ENCODE measurements at places on chromosomes 12 and 14. TPM values are rescaled to one million over a fixed set of nuclear protein-coding genes. Genes with fewer than 3 reads are reported as not detected.

RASSF3 gene
- polyA plus RNA-seq, result 8.2 TPM

GRCh38 chr12:81617915-81618314 lies 141.2 kb downstream of the PPFIA2 start:
- no peak for DNase-seq

- DNase-seq, result peak; percentile 26
These were observed 147.7 kb downstream of the CALM1 start for GRCh38 chr14:90544566-90544965.

GRCh38 chr14:100213587-100213955 lies 25.4 kb upstream of the YY1 start:
- no peak for DNase-seq

Data from kidney (tissue), 22 donors.